ENCODE measurements at places on chromosomes 16 and 17.

GRCh38 chr16:84618581-84619460 lies 943 bp upstream of the COTL1 start:
- no peak for DNase-seq

DNA sequence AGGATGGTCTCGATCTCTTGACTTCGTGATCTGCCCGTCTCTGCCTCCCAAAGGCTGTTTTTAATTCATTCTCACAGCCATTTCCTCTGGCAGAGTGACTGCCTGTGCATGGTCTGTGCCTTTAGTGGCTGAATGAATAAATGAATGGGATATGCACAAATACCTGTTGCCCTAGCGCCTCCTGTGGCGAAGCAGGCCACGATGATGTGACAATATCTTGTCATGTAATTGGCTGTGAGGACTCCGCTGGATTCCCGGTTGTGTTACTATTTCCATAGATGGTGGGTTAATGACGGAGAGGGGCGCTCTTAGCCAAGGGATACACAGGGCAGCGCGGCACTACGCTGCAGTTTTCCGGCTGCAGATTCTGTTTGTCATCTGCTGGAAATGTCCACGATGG lies 26.8 kb upstream of the ENDOV start:
- DNase-seq: no peak

GRCh38 chr17:29577385-29578211 lies 9.1 kb downstream of the TP53I13 start:
- DNase-seq: no peak

DNA sequence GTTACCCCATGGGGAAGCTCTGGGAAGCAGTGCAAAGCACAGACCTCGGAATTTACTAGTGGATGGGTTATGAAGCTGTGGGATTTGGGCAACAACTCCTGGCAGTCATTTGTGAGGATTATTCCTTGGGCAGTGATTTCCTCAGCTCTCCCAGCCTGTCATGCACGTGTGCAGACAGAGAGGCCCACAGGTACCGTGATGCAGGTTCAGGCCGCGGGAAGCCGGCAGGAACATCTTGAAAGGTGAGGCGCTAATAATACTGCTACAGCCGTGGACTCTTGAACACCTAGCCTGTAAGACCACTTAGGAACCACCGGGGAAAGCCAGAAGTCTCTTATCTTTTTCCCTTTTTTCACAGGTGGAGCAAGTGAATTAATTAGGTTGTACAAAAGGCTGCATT lies 80.2 kb upstream of the CPHXL start:
- no peak for DNase-seq

GRCh38 chr17:45221081-45222013 lies at the start of gene FMNL1:
FMNL1 (plus strand) TSS chr17:45221885; CDS start chr17:45222125, 240 bp downstream.
- DNase-seq: no peak

GRCh38 chr17:4498461-4499397 lies at the start of gene SPNS2:
SPNS2 (plus strand) TSS chr17:4498881; CDS start chr17:4499048, 167 bp downstream.
- peak; percentile 24 for DNase-seq

DNA sequence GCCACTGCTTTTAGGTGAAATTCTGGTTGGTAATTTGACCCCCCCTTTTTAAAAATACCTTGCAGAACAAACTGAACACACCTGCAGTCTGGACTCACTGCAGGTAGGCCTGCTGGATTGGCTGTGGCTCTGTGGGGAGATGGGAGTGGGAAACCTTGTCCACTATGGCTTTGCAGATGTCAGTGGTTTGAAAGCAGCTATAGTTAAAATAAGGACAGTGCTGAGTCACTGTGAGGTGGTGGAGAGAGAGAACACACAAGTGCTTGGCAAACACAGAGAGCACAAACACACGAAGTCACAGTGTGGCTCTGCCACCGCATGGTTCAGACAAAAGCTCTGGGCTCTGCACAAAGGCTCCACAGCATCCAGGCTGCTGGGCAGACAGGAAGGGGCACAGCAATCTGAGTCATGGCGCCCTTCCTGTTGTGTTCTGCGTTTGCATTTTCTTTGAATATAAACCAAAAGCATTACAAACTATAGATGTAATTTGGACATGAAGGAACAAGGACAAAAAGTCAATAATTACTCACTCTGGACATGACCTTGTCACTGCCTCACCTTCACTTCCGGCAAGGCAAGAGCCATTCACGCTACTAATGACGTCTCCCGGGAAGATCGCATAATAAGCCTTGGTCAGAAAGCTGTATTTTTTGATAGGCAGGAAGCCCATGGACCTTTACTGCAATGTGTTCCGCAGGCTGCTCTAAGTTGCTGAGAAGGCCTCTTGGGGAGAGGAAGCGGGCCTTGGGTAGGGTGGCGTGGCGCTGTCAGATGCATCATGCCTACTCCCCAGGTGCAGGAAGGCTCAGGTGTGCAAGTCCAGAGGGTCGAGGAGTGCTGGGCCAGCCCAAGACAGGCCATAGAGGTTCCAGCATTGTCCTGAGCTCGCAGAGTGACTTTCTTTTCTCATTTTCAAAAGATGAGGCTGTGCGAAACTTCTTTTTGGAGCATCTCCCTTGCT lies 60.1 kb upstream of the MED9 start:
- DNase-seq: no peak

DNA sequence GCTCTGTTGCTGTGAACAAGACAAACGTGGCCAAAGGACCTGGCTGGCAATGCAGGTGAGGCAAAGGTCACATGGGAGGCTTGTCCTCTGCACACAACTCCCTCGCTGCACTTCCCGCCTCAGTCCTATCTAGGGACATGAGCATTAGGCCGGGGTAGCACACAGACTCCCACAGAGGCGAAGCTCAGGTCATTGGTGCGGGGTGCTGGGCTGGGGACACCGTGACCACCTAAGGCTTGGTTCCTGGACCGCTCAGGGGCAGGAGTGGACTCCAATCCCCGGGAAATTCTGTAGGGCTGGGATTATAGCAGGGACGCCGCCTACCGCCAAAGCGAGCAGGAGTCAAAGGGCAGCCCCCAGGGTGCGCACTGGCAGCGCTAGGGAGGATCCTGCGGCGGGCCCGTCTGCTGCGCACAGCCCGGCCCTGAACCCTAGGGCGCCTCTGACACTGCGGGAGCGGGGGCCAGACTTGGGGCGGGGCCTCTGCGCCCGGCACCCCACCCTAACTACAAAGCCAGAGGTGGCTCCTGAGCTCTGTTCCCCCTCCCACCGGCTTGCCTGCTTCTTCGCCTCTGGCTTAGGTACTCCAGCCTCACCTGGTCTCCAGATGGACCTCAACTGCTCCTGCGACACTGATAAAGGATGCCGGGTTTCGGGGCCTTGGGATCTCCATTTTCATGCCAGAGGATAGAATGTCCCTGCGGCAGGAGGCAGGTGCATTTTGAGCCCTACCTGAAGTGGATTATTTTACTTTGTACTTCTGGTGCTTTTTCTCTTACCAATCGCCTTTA lies 3.9 kb upstream of the MT1B start:
- no peak for DNase-seq

- peak; percentile 10 for DNase-seq
These were observed 920 bp upstream of the ZCCHC14 start for GRCh38 chr16:87493608-87494280.

DNA sequence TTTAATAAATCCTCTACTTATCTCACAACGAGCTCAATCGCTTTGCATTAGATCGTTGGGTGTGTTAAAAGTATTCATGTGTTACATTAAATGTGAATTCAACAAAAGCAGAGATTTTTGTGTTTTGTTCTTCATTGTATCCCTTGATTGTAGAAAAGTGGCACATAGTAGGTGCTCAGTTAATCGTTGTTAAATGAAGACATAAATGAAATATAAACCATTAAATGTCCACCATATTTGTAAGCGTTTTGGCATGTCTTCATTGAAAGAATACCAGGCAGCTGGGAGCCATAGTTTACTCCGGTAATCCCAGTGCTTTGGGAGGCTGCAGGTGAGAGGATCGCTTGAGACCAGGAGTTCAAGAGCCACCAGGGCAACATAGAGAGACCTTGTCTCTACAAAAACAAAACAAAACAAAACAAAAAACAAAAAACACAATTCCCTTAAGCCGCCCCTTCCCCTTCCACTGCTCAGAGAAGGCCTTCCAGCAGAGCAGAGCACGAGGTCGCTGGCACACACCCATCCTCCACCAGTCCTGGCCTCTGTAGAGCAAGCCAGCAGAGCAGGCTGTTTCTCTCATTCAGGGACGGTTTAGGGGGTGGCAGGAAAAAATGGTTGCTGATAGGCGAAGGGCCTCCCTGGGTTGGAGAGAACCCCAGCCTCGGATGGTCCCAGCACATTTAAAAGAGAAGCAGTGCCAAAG lies 673 bp upstream of the CHD9 start:
- DNase-seq: no peak

DNA sequence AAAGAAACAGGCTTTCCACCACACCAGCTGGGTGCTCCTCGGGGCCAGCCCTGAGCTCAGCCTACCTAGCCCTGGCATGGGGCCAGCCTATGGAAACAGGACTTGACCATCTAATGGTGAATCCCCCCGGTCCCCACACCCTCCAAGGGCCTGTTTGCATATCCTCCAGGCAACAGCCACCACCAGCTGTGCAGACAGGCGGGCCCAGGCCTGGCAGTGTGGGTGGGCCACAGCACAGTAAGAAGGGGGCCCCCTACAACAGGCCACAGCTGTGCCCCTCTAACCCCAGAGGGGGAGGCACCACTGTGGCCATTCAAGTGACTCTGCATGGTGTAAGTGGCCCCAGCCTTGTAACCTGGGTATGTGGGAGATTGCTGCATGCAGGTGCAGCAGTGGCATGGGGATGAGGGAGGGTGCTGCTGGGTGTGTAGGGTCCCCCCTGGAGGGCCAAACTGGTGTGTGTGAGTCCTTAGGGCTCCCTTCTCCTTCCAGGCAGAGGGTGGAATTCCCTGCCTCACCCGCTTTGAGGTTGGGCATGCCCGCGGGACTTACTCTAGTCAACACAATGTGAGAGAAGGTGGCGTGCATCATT lies 148.2 kb downstream of the C16orf78 start:
- DNase-seq: no peak

DNA sequence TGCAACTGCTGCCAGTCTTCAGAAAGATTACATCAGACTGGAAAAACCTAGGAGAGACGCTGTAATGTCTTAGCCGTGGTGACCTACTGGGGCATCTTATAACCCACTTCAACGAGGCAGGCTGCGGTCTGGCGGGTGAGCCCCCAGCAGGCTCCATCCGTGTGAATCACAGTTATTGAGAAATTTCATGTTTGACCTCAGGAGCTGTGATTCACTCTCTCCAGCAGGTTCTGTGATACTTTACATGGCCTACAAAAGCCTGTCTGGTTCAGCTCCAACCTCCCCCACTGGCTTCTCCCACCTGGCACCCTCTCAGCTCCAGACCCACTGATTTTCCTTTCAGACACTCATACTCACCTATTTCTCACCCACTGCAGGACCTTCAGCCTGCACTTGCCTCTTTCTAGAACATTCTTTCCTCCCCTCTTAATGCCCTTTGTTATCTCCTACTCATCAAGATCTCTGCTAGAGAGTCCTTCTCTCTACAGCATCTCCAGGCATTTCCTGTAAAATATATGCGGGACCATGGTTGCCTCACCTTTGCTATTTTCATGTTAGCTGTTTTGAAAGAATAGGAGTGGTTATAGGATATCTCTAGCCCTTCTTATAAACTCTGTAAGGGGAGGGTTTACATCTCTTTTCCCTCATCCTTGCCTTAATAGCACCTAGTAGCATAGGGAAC lies 227.9 kb downstream of the MAF start:
- DNase-seq: no peak

GRCh38 chr17:36755586-36755985 lies 154.2 kb downstream of the MRM1 start:
- DNase-seq: peak; percentile 38

- no peak for DNase-seq
These were observed 3.0 kb upstream of the SLC6A4 start for GRCh38 chr17:30238387-30239088.

GRCh38 chr16:88686439-88687253 lies at the start of gene SNAI3:
SNAI3 (minus strand) TSS chr16:88686507; CDS start chr16:88686406, 101 bp downstream.
- peak; percentile 39 for DNase-seq

GRCh38 chr17:1420163-1420562 lies 20.1 kb upstream of the YWHAE start:
- no peak for DNase-seq

GRCh38 chr17:27355419-27355818 lies 61.5 kb downstream of the WSB1 start:
- no peak for DNase-seq

DNA sequence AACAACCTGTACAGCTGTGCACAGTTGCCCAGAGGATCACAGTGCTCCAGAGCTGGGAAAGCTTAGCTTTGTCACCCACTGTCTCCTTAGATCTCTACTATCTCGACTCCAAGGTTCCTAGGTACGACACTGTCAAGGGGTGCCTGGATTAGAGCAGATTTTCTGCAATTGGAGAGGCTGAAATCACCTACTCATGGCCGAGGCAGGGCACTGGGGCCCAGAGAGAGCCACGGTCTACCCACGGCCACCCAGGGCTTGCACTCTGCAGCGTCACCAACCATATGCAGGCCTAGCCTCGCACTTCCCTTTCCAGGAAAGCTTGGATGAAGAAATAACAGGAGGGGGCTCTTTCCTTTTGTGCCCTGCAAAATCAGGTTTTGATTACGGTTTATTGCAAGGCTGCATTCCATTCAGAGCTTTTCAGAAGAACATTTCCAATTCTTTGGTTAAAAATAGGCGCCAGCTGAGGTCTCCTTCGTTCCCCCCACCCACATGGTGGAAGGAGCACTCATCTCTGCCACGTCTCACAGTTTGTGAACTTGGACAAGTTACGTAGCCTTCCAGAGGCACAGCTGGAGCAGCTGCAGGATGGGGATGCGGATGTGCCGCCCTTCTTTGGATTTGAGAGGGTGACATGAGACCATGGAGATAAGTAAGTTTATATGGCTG lies 80.0 kb downstream of the IRX5 start:
- DNase-seq: no peak

DNA sequence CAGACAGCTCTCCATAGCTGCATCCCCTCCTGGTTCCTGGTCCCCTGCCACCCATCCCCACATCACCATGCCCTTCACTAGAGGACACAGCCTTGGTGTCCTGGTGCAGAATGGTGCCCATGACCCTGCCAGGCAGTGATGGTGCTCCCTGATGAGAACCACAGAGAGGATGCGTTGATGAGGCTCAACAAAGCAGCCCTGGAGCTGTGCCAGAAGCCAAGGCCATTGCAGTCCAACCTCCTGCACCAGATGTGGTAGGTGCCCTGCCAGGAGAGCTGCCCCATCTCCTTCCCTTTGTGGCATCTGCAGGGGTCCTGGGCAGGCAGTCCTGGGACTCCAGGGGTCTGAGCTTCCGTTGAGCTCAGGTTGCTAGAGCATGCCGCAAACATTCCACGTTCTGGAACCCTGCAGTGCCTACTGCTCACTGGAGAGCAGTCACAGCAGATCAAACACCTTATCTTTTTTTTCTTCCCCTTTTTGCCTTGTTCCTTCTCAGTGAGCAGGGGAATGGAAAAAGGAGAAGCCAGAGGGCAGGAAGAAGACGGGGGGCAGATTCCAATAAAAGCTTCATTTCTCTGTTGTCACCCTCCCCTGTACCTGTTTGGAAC lies 5.3 kb upstream of the EPN3 start:
- DNase-seq: no peak

GRCh38 chr17:83062011-83062817 lies 17.2 kb upstream of the METRNL start:
- DNase-seq: no peak
